Epithelial cell of proximal tubule (primary cell): ENCODE measurements at places on chromosomes 1 and 21.

- no peak for DNase-seq
Measured at GRCh38 chr1:199574950-199575349, 452.6 kb upstream of the NR5A2 start.

GRCh38 chr1:107477233-107477632 is 336.4 kb downstream of the NTNG1 start:
- no peak for DNase-seq

DNA sequence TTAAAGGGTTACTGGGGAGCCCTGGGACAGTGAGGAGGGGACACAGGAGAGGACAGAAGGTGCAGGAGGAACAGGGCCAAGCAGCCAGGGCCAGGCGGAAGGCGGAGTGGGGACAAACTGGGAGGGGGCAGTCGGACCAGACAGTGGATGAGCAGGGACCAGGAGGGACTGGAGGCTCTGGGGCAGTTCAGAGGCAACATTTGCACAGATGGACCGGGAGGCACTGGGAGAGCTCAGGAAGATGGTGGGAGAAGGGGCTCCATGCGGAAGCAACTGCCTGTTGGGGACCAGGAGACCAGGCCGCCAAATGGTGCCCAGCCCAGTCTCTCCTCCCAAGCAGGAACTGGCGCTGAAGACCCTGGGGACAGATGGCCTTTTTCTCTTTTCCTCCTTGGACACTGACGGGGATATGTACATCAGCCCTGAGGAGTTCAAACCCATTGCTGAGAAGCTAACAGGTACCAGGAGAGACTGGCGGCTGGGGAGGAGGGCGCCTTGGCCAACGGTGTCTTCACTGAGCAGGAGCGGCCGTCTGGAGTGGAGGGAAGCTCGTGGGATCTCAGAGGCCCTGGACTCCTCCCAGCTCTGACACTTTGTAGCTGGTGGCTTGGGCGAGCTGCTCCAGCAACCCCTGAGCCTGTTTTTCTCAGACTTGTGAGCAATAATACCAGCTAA is 847 bp downstream of the SELENON start:
- no peak for DNase-seq

DNA sequence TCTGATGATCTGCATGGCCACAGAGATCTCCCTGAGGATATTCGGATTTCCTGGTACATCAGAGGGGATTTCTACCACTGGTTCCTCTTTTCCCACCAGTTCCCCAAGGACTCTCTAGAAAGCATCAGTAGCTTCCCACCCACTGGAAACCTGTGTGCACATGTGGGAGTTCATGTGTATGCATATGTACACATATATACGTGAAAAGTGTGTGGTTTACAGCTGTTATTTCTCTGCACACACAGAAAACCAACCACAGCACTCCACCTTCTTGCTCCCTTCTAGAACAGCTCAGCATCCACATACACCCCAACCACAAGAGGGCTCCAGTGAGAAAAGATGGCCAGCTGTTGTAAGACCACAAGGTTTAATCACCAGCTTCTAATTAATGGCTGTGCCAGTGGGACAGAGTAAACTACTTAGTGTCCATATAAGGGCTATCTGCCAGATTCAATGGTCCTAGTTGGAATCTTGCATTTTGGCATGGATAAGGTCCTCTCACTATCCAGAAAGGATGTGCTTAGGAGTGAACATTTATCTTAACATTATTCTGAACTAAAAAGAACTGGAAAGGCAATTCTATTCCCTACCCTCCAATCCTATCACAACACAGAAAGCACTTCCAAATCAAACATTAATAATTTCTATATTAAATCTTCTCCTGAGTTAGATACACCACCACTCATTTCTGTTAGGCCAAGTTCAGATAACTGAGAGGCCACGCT is 24.1 kb downstream of the GPR3 start:
- DNase-seq, result no peak

DNA sequence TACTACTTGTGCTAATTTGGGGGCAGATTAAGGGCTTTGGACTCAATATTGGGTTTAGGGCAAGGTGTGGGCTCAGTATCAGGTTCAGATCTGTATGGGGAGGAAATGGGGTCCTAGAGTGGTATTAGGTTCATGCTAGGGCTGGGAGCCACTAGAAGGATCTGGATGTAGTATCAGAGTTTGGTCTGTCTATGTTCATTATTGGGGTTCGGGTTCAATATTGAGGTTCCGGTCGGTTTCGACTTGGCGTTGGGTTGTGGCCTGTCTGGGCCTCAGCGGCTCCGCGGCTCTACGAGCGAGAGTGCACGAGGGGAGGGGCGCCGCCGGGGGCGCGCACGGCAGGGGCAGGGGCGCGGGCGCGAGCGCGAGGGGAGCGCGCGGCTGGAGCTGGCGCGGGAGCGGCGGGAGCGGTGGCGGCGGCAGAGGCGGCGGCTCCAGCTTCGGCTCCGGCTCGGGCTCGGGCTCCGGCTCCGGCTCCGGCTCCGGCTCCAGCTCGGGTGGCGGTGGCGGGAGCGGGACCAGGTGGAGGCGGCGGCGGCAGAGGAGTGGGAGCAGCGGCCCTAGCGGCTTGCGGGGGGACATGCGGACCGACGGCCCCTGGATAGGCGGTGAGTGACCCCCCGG is at the start of gene PTPRF:
Gene PTPRF (plus strand): TSS at position 401 of the 624 bp plus-strand sequence. CDS start 14,193 bp downstream, outside the sequence.
- no peak for DNase-seq

DNA sequence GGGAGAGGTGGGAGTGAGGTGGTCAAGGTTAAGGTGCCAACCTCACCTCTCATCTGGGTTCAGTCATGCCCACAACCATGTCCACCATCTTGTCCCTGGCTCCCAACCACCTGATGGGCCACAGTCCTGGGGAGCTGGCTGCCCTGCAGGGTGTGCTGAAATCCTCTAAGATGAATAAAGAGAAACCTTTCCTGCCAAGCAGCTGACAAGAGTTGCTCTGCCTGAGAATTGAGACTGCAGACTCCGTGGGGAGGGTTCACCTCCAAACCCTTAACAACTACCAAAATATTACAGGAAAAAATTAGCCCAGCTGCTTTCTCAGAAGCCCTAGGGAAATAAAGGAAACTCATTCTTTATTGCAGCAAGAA is 15.2 kb upstream of the FGR start:
- DNase-seq, result no peak

DNA sequence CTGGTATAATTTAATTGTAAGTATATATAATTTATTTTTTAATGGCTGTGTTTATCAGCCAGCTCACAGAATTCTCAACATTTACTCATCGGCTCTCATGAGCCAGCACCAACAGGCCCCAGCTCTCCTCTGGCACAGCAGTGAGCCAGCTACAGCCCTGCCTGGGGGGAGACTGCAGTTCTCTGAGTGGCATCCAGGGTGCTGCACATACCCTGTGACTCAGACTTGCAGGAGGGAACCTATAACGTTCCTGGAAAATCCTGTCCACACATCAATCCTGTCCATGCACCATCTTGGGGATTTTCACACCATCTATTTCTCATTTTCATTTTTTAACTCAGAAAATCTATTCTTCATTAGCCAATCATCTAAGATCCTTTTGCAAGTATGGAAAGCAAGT is 36.5 kb downstream of the FHAD1 start:
- no peak for DNase-seq

DNA sequence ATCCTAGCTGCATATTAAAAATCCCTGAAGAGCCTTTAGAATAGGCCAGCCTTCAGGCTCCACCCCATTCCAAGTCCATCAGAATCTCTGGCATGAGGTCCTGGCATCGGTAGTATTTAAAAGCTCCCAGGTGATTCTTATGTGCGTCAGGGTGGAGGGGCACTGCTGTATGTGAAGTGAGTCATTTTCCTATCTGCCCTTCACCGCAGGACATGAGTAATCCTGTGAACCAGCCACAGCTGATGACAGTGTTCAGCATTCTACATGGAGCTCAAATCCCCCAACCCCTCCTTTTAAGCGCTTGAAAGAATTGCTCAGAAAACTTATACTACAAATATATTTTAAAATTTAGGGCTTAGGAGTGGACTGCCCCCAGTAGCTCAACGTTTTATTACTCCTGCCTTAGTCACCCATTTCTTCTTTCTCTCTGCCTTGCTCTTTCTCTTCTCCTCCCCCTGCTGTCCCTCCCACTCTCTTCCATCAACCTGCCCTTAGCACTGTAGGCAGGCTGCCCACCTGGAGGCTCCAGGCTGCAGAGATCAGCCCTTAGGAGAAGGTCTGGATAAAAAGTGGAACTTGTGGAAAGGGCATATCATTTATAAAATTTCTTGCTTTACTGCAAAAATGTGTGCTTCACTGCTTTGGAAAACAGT is 73.8 kb upstream of the ZNF281 start:
- DNase-seq, result peak; percentile 86

GRCh38 chr1:28887835-28888682 is 26.3 kb upstream of the EPB41 start:
- DNase-seq, result no peak

DNA sequence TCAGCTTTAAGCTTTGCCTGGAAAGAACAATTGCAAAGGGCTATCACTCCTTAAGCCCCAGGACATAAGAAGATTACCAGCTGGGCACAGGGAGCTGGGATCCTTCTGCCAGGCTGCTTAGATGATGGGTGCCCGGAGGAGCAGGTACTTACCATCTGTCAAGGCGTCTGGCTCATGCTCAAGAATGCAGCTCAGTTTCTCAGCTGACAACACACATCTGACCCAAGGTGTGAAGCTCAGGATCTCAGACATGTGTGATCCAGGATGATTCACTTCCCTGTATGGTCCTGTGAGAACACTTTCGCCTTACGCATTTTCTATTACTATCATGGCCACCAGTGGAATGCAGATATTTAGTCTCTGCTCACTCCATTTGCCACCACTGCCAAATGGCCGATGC is 14.7 kb upstream of the DISC1 start:
- no peak for DNase-seq

DNA sequence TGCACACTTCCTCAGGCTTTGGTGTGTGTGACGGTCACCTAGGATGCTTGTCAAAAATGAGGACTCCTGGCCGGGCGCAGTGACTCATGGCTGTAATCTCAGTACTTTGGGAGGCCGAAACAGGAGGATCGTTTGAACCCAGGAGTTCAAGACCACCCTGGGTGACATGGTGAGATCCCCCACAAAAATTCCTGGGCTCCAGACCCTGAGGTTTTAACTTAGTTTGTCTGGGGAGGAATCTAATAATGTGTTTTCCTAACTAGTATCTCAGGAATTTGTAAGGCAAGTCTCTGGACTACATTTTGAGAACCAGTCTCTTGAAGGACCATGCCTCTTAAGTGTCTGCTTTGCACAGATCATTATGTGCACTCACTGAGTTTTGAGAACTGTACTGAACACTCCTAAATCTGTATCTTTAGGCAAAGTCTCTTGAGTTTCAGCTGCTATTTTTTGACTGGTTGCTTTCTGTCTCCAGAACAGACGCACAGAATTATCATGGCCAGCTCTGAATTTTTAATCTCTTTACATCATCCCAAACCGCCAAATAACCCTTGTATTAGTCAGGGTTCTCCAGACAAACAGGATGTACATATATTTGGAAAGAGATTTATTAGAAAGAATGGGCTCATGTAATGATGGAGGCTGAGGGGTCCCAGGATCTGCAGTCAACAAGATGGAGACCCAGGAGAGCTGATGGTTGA is 45.5 kb upstream of the VANGL1 start:
- no peak for DNase-seq

DNA sequence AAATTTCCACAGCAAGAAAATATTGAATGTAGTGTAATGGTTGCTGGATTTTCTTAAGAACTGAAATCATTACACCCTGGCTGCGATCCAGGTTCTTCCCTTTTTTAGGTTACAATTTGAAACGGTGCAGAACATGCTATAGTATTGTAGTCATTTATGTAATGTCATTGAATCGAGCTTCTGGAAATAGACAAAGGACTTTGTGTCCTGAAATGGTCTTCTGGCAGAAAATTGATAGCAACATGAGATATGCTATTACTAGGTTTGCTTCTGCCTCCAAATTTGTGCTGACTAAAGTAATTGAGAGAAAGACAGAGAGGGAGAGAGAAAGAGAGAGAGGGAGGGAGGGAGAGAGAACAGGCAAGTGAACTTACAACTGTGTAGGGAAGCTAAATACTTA is 146.2 kb upstream of the NFIA start:
- no peak for DNase-seq

GRCh38 chr1:192376374-192376773 is 59.6 kb downstream of the RGS21 start:
- no peak for DNase-seq

DNA sequence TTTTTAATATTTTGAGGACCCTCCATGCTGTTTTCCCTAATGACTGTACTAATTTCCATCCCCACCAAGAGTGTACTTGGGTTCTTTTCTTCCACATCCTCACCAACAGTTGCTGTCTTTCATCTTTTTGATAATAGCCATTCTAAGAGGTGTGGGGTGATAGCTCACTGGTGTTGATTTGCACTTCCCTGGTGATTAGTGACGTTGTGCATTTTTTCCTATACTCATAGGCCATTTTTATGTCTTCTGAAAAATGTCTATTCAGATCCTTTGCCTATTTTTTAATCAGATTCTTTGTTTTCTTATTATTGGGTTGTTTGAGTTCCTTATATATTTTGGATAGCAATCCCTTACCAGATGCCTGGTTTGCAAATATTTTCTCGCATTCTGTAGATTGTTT is 64.2 kb downstream of the FCRL5 start:
- no peak for DNase-seq

DNA sequence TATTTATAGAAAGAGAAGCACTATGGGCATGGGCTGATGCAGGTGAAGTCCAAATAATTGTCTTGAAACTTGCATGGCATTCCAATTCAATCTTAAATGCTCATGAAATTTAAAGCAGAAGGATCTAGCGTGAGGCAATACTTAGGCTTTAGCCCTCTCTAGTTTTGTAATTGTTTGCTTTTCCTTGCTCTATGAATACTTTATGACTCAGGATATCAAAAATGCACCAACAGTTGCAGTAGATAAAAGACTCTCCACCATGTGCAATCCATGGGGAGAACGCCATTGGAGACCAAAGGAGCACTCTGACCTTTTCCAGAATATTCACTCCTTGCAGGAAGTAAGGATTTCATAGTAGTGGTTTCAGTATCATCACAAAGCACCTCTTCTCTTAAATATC is 436.4 kb downstream of the LRRIQ3 start:
- no peak for DNase-seq

GRCh38 chr1:175373786-175374623 is 181.4 kb upstream of the KIAA0040 start:
- no peak for DNase-seq

DNA sequence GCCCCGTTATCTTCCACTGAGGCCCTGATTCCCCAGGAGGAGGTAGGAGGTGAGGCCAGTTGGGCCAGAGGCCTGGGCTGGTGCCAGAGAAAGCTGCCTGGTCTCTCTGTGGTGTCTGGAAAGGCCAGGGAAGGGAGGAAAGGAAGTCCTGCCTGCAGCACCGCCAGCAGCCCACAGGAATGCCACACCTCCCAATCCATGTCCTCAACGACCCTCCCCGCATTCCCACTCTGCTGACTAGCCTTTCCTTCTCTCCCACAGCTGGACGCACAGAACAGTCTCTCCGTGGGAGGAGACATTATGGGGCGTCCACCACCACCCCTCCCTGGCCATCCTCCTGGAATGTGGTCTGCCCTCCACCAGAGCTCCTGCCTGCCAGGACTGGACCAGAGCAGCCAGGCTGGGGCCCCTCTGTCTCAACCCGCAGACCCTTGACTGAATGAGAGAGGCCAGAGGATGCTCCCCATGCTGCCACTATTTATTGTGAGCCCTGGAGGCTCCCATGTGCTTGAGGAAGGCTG is 18.0 kb downstream of the CSF1 start:
- no peak for DNase-seq

GRCh38 chr1:236515443-236515958 is 8.3 kb upstream of the LGALS8 start:
- no peak for DNase-seq
